Amygdala (tissue), 56 donors: ENCODE measurements at places on chromosomes 2 and 18.

DNA sequence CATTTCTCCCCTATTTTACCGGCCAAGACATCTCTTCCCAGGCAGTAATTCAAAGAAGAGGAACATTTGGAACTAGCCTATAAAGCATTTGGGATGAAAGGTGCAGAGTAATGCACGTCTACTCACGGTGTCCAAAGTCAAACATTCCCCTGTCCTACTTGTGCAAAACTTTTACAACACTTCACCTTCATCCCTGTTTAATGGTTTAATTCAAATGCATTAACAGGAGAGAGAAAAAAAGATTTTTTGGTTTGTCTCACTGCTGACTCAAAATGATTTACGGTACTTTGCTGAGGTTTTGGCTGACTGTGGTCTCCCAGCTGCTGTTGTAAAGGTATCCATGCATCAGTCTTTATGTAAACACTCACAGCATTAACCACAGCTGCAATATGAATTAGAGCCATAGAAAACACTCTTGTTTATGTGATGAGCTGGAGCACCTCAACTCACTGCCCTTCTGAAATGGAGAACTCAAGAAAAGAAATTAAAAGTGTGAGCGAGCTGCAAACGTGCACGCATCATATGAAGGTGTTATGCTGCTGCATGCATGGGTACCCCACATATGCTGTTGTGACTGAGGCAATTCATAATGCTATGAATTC is 220.5 kb downstream of the PIEZO2 start:
- no peak for DNase-seq

DNA sequence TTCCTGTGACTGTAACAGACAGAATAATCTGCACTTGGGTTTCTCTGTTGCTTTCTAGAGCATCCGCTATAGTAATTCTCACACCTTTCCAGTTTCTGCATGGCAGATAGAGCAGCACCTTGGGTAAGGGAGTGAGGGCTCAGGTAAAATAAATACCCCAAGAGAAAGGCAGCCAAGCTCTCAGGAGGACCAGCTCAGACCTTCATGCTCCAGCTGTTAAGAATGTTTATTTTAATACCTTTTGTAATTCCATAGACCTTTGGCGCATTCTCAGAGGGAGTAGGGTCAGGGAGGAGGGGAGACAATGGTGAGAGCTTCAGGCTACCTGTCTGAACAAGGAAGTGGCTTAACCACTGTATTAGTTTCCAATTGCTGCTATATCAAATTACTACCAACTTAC is 16.2 kb upstream of the TMEM178A start:
- DNase-seq, result no peak

DNA sequence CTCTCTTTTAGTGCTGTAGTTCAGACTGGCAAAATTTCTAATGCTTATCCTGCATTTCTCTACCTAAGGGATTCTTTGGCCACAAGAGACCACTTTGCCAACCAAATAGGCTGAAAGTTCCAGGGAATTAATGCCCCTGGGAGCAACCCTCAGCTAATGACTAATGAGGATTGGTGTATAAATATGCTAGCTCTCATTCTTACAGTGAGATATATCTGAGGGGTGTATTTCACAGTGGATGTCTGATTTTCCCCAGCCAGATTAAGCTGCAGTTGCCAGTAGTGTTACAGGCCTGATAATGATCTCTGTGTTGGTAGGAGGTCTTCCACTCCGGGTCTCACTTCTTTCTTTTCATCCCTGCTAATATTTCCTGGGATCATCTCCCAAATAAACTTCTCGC is 90.4 kb downstream of the GULP1 start:
- DNase-seq, result no peak

DNA sequence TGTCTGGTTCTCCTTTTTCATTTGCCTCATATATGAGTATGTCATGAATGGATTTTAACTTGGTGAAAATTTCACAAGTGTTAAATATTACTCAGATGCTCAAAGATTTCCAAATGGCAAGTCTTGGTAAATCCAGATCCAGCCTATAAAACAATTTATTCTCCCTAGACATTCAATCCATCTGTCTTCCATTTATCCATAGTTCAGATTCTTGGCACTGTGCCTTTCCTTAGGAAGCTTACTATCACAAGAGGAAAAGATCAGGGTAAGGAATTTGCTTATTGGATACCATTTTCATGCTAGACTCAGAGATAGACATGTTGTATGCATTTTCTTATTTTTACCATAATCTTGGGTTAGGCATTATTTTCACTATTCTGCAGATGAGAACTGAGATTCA is 72.5 kb upstream of the LRRTM1 start:
- no peak for DNase-seq

DNA sequence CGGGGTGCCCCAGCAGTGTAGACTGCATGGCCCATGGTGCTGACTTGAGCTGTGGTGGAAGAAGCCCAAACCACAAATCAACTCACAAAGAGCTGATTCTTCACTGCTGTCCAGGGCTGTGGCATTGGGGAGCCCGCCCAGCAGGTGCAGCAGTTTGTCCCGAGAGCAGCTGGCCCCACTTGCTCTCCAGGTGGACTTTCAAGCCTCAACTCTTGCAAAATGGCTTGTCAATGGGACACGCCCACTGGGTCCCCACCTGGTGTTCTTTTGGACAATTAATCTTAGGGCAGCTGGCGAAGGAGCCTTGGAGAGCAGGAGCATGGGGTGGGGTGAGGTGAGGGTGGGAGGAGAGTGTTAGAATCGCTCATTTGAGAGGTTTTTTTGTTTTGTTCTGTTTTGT is 117.9 kb downstream of the MYCN start:
- no peak for DNase-seq

DNA sequence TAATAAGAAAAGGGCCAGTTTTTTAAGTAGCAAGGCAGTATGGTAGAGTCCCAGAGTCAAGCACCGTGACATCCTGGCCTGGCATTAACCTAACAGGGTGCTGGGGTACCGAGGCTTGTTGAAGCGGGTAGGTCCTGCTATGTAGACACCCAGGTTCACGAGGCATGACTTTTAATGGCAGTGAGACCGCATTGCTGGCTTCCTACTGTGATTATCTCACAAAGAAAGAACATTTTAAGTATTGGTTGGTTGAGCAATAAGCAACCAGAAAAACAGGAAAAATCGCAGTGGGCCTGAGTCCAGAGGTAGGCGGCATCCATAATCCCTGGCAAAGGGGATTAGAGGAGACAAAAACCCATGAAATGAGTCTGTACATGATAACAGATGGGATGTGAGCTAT is 927.9 kb upstream of the ACVR2A start:
- no peak for DNase-seq

- no peak for DNase-seq
Observed at GRCh38 chr2:218081063-218081462, 12.0 kb downstream of the RUFY4 start.

- no peak for DNase-seq
Observed at GRCh38 chr18:74654638-74655037, 57.0 kb downstream of the ZNF407 start.

GRCh38 chr2:46248171-46248570 is 49.0 kb upstream of the EPAS1 start:
- no peak for DNase-seq

- DNase-seq, result no peak
Observed at GRCh38 chr2:165957030-165957675, 3.6 kb upstream of the TTC21B start.

DNA sequence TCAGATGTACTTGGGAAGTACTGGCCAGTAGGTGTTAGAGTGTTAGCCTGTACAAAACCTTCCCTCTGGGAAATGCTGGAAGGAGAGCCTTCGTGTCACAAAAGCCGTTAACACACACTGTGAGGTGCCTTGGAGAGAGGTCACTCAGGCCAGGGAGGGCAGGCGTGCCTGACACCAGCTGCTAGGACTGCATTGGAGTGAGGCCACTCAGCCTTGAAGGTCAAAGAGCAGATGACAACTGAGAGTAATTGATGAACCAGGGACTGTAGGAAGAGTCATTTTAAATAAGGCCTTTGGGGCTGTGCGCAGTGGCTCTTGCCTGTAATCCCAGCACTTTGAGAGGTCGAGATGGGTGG is 45.4 kb downstream of the ASAP2 start:
- DNase-seq, result no peak

DNA sequence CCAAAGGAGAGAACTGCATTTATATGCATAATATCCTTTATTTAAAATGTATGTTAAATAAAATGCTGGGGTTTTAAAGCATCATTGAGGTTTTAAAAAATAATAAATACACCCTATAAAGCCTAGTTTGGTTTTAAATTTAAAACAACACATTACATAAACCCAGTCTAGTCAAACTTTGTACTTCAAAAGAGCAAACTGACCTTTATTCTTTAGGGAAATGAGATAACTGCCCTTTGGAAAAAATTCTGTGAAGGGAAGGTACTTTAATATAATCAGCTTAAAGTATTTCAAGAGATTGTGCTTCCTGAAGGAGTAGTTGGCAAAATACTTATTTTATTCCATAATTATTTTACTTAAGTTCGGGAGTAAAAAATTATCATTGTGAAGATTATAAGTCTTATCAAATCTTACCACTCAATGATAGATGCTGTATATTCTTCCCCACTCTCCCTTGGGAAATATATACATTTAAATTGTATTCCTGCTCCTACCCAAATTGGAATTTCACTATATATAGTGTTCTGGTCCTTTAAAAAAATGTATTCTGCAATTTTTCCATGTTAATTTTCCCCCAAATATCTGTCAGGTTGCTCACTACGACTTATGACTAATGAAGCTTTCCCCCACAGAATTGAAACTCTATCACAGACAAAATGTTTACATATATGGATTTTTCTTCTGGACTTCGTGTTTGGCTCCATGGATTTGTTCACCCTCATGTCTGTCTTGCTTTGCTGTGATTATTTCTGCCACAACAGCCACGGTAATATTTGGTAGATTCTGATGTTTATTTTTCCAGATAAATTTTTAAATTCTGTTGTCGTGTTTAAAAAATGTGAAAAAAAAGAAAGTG is 42.1 kb downstream of the ZC3H6 start:
- no peak for DNase-seq

GRCh38 chr18:2444201-2444875 is 127.0 kb downstream of the METTL4 start:
- no peak for DNase-seq

- no peak for DNase-seq
Observed at GRCh38 chr2:8957628-8958027, 45.9 kb downstream of the MBOAT2 start.

- DNase-seq, result no peak
Observed at GRCh38 chr2:223222397-223222796, 170.4 kb downstream of the KCNE4 start.

- no peak for DNase-seq
Observed at GRCh38 chr18:39359636-39360035, 1794.0 kb upstream of the CELF4 start.

DNA sequence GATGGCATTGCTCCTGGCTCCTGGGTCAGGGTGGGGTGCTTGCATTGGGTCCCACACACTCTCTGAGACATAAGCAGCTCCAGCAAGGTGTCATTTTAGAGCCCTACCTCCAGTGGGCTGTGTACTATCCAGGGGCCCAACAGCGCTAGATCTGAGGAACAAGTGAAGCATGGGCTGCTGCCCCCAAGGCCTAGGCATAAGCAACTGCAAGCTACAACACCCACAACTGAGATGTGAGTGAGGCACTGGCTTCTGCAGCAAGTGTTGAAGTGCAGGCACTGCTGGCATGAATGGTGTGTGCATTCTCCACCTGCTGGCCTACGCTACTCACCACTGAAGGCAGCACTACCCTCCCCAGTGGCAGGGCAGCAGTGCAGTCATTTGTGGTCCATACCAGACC is 81.0 kb upstream of the STK39 start:
- DNase-seq, result no peak

DNA sequence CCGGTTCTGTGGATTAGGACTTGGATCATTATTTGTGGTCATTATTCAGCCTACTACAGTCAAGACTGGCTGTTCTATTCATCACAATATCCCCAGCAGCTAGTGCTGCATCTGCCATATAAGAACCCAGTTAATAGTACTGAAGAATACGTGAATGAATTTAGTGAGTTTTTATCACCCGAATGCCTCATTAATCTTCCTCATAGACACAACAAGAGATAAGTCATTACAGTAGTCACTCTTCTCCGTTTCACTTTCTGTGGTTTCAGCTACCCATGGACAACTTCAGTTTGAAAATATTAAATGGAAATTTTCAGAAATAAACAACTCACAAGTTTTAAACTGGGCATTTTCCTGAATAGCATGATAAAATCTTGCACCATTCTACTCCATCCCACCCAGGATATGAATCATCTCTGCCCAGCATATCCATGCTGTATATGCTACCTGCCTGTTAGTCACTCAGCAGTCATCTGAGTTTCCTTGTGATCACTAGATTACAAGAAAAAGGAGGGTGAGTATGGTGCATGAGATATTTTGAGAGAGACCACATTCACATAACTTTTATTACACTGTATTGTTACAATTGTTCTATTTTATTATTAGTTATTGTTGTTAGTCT is 363.7 kb upstream of the CHAC2 start:
- no peak for DNase-seq

GRCh38 chr2:151020411-151020810 is 241.3 kb downstream of the RBM43 start:
- no peak for DNase-seq

DNA sequence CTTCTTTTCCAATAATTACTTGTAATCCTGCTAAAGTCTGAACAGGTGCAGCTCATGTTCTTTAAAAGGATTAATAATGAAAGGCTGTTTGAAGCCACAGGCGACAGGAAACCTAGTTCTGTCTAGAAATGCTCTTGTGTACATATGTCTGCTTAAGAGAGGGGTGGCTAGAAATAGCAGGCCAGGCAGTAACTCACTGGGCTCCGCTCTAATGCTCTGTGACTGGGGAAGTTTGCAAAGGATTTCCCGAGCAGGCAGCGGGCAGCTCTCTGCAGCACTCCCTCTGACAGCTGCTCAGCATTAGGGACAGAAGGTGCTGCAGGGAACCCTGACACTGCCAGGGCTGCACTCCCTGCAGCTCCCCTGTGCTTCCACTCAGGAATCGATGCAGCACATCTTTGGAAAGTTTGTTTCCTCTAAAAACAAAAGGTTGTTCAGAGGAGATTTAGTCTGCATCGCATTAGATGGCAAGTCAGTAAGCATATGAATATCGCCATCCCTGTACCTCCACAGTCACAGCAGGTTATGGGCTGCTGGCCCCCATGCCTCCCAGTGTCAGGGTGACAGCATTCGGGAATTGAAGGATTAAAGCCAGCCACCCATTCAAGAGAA is 33.1 kb upstream of the TTC39C start:
- no peak for DNase-seq

DNA sequence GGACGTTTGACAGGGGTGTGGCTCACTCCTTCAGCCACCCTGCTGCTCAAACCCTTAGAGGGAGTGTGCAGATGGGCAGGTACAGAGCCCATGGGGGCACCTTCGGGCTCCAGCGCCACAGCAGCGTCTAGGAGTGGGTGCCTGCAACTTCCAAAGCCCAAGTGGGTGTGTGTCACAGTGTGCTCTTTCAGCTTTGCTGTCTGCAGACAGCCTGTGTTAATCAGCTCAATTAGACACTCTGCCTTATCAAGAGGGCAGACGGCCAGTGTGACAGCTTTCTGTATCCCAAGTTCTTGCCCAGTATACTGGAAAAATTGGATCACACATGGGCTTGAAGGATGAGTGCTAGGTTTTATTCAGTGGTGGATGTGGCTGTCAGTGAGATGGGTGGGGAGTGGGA is 96.7 kb downstream of the AP1S3 start:
- no peak for DNase-seq

- no peak for DNase-seq
Observed at GRCh38 chr2:72794572-72794971, 31.3 kb downstream of the EXOC6B start.
